ENCODE measurements at places on chromosomes 13 and 19. TPM values are rescaled to one million over a fixed set of nuclear protein-coding genes. Genes with fewer than 3 reads are reported as not detected.

- no peaks in the 10 kb centered on the region for H3K36me3 ChIP-seq
- no peaks in the 10 kb centered on the region for H3K27me3 ChIP-seq
- H3K4me1 ChIP-seq: no peaks in the 10 kb centered on the region
- DNase-seq: no peak
- no peak overlapping the region for H3K27ac ChIP-seq
Observed at GRCh38 chr13:26497968-26498511, 59.4 kb upstream of the WASF3 start.

- no peaks in the 10 kb centered on the region for H3K27me3 ChIP-seq
- H3K4me1 ChIP-seq: no peaks in the 10 kb centered on the region
- no peaks in the 10 kb centered on the region for H3K36me3 ChIP-seq
- no peak overlapping the region for H3K4me3 ChIP-seq
- H3K27ac ChIP-seq: no peak overlapping the region
Observed at GRCh38 chr13:104296286-104296685, 1230.1 kb upstream of the SLC10A2 start.

DNA sequence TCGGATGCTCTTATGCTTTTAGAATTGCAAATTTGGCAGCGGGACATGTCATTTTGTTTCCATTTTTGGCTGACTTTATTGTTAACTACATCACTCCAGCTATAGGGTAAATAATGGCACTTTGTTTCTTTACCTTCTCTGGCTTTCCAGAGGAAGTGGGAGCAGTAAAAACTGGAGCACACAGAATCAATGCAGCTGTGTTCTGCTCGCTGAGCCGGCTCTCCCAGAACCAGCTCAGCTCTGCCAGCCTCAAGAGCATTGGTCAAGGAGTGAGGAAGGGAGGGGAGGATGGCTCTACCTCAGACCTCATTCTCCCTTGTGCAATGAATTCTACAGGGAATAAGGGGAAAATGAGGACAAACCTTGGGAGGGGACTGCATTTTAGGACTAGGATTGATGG, 50.5 kb upstream of the SPATA13 start:
- no peak overlapping the region for H3K4me3 ChIP-seq
- H3K4me1 ChIP-seq: no peaks in the 10 kb centered on the region
- H3K27ac ChIP-seq: no peak overlapping the region
- no peak for DNase-seq
- no peaks in the 10 kb centered on the region for H3K27me3 ChIP-seq

- H3K4me3 ChIP-seq: no peak overlapping the region
- DNase-seq: peak; percentile 15
- no peaks in the 10 kb centered on the region for H3K27me3 ChIP-seq
- no peak overlapping the region for H3K27ac ChIP-seq
- H3K4me1 ChIP-seq: no peaks in the 10 kb centered on the region
- peaks cover 2% of the 10 kb centered on the region for H3K36me3 ChIP-seq
Observed at GRCh38 chr13:99269627-99270241, 11.6 kb upstream of the GPR18 start.

- H3K27ac ChIP-seq: no peak overlapping the region
- H3K4me1 ChIP-seq: no peaks in the 10 kb centered on the region
- DNase-seq: no peak
- no peaks in the 10 kb centered on the region for H3K27me3 ChIP-seq
- no peak overlapping the region for H3K4me3 ChIP-seq
Observed at GRCh38 chr19:9130965-9131364, 4.2 kb upstream of the OR7G3 start.

DNA sequence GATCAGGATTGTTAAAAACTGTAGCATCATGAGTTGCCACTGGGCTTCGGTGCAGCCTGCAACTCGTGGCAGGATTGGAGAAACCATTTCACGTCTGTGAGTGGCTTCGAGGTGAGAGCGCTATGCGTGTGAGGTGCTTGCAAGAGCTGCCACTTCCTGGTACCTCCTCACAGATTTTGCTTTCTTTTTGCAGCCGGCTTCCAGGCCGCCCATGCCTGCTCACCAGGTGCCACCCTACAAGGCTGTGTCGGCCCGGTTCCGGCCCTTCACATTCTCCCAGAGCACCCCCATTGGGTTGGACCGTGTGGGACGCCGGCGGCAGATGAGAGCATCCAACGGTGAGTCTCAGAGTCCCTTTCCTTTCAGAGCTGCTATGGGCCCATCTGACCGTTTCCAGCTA, 57.9 kb upstream of the C1QTNF9 start:
- no peak for DNase-seq
- no peaks in the 10 kb centered on the region for H3K36me3 ChIP-seq
- H3K27ac ChIP-seq: no peak overlapping the region
- no peak overlapping the region for H3K4me3 ChIP-seq

DNA sequence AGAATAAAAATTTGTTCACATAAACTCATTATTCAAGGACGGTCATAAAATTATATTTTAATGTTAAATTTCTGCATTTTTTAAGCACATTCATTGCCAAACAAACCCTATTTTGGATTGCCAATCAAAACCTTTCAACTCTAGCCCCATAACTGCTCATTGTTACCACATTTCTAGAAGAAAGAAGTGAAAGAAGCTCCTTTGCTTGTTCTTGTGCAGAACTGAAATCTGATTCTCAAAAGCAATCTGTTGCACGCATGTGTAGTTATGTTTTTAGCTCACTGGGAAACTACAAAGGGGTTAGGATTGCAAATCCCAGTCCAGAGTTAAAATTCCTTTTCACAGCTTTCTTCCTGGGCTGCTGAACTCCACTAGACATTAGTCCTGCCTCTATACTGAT, 109.5 kb upstream of the MIR17HG start:
- H3K27ac ChIP-seq: no peak overlapping the region
- H3K36me3 ChIP-seq: no peaks in the 10 kb centered on the region
- no peaks in the 10 kb centered on the region for H3K4me1 ChIP-seq

GRCh38 chr13:97108530-97108900, 113.6 kb upstream of the MBNL2 start:
- H3K4me1 ChIP-seq: peaks cover 26% of the 10 kb centered on the region
- no peaks in the 10 kb centered on the region for H3K27me3 ChIP-seq
- H3K36me3 ChIP-seq: no peaks in the 10 kb centered on the region
- H3K27ac ChIP-seq: no peak overlapping the region

The SIAH3 gene
- not detected for total RNA-seq

The NLRP7 gene
- total RNA-seq: 0.49 TPM

The CYP2S1 gene
- 56.0 TPM for total RNA-seq

The ADGRE1 gene
- total RNA-seq: not detected

Measured in Caco-2 (cell line).